ENCODE measurements at places on chromosomes 3 and 15. TPM values are rescaled to one million over a fixed set of nuclear protein-coding genes. Genes with fewer than 3 reads are reported as not detected.

- no peak for DNase-seq
Observed at GRCh38 chr3:56915966-56916586, 114.3 kb upstream of the ARHGEF3 start.

DNA sequence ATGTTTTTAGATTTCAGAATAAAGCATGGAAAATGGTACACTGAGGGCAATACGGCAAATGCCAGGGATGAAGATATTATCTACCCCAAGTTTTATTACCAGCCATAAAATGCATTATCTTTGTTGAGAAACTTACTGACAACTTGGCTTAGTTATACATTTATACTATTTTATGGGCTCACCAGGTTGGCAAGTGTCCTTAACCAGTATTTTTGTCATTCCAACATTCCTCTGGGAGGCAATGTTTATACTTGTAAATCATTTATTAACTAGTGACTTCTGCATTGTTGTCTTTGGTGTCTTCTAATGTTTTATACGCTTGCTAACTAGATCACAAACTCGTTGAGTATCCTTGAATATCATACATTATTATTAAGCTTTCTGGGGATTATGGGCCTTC lies 18.0 kb upstream of the ADGRG7 start:
- no peak for DNase-seq

DNA sequence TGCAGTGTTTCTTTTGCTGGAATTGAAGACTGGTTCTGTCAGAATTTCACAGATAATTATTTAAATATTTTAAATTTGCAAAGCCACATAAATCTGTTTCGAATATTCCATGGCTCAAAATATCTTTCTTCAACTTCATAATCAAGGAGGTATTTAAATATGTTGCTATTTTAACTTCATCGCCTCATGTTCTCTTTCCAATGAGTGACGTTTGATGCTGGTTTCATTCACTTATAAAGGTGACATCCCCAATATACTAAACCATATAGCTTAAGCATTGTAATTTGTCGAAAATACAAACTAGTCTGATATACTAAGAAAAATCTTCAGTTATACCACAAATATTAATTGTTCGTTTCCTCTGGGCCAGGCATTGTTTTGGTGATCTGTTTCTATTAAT lies 22.5 kb downstream of the MBNL1 start:
- no peak for DNase-seq

GRCh38 chr3:2735392-2735894 lies 374.7 kb downstream of the IL5RA start:
- DNase-seq: no peak

DNA sequence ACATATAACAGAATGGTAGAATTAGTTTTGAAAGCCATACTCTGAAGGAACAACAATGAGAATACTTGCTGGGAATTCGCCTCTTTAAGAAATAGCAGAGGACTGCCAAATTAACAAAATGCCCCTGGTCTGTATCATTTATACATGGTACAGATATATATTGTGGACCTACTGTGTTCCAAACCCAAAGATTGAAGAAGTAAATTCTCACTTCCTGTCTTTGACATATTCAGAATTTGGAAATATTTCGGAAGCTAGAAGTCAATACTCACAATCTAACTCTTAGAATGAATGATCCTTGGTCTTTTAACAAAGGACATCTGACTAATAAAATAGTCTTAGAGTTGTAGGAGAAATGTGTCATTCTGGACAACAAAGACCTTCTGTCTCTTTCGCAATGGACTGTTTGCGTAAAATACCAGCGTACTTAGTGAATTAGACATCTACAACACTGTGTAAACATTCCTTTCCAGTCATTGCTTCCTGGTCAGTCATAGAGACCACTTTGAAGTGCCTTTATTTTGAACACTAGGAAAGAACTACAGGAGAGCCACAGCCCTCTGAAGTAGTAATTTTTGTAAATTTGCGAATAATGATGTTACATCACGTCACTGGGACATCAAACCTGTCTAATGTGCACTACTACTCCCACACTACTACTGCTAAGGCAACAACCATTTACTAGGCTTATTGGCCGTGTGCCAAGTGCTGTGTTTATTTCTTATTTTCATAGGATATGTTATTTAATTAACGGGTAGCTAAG lies 68.0 kb downstream of the CHL1 start:
- DNase-seq: peak; percentile 12

- DNase-seq: no peak
Observed at GRCh38 chr3:94416768-94417167, 353.9 kb downstream of the NSUN3 start.

- no peak for DNase-seq
Observed at GRCh38 chr15:89211678-89212170, 9.7 kb downstream of the RLBP1 start.

- DNase-seq: no peak
Observed at GRCh38 chr3:169662132-169662842, 1.2 kb downstream of the MECOM start.

- DNase-seq: peak; percentile 20
Observed at GRCh38 chr3:169666376-169667165, 3.1 kb upstream of the MECOM start.

GRCh38 chr15:69983696-69984265 lies 113.9 kb downstream of the TLE3 start:
- peak; percentile 27 for DNase-seq

DNA sequence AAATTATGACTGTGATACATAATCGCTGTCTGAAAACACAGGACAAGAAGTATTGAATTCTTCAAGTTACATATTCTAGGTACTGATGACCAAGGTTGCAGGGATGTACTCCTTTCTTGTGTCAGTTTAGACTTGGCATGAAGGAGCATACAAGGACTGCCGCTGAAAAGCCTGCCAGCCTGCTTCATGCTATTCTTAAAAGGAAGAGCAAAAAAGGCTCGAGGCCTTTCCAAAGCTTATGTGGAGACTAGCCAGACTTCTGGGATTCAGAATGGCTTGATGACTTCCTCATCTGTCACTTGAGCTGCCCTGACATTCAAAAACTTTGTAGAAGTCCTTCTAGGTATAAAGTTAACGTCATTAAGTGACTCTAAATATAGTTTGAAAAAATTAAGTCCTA lies 92.0 kb downstream of the CADM2 start:
- DNase-seq: no peak

GRCh38 chr3:10428406-10429091 lies 76.8 kb downstream of the ATP2B2 start:
- DNase-seq: no peak

DNA sequence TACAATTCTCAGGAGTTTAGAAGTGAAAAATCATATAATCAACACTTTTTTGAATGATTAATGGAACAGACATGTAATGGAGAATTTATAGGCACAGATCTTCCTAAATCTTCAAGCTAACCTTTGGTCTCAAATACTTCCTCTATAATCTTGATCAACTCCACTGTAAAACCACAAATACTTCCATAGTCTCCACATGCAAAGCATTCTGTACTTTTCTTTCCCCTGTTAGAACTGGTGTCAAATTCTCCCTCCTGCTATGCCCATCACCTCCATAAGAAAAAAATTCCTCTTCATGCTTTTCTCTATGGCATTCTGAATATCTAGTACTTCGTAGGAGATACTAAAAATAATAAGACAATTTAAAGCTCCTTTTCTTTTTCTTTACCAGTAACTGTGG lies 214.3 kb downstream of the ADAMTS9 start:
- no peak for DNase-seq

- no peak for DNase-seq
Observed at GRCh38 chr15:63462088-63462487, 42.3 kb upstream of the USP3 start.

DNA sequence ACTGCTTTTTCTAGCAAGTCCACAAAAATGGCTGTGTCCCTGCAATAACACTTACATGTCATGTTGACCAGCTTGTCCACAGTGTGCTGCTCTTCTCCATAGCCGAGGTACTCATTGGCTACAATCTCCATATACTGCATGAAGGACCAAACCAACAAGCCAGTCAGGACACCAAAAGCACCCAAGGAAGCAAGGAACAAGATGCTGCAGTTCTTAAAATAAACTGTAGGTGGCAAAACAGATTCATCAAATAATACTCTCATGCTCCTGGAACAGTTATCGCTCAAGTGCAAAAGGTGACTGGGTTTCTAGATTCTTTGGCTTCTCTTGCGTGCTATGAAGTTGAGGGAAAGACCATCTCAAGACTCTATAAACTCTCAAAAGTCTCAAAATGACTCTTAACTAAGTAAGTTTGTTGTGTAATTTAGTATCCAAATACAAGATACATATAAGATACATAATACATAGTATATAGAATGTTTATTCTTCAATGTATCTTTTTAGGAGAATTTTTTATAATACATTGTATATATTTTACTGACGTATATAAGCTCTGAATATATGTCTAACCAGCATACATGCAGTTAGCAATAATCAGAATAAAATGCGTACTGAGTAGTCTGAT lies 57.0 kb downstream of the NEK10 start:
- peak; percentile 42 for DNase-seq

DNA sequence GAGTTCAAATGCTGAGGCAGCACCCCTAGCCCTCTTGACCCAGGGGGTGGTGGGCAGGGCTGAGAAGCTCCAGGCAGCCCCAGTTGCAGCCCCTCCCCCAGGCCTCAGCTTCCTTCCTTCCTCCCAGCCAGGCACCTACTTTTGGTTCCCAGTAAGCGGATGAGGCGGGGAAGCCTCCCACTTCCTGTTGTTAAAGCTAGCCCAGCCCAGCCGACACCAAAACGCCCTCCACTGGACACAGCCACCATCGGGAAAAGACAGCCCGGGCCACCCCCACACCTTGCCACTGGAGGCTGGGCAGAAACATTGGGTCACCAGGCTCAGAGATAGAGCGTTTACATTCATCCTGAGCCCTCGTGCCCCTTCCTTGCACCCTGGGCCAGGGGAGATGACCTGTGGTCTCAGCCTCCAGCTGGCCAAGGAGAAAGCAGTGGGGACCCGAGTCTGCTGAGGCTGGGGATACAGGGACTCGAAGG lies 3.5 kb downstream of the DUSP7 start:
- peak; percentile 38 for DNase-seq

DNA sequence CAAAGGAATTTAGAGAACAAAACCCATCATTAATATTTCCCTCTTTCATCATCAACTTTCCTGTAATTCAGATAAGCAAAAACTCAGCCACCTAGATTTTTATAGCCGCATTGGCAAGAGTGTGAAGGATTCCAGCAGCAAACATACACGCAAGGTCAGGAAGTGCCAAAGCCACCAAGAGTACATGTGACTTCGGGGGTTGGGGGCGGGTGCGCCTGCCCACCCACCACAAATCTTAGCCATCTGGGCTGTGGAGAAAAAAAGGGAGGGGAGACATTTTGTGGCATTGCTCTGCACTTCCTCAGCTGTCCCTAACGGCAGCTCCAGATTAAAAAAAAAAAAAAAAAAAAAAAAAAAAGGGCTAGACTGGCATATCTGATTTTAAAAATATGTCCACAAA lies 148.4 kb downstream of the TNIK start:
- no peak for DNase-seq

DNA sequence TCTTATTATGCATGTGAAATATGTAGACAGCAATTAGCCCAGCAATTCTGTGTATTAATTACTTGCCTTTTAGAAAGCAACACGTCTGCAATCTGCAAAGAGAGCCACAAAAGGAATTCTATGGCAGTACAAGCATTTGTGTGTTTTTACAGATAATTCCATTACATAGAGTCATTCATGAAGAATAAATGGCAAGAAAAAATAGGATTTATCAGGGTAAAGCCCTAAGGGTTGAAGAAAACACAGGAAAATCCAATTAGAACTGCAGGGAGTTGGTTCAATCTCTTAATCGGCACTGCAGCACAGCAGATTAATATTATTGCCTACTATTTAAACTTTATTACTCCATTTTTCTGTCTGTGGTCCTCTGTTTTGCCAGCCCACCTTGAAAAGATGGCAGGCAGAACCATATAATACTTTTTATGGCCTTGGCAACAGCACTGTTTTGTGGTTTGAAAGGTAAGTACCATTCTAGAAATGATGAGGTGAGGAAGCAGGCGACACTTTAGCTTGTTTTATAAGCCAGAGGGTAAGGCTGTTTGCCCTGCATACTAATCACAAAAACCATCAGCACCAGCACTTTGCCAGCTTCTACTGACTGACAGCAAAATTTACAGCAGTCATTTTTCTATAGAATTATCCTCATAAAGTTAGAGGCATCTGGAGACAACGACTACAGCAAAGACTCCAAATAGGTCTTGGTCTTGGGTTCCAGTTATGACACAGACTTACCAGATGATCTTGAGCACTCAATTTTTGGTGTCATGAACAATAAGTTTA lies 638.2 kb upstream of the NAALADL2 start:
- DNase-seq: no peak

GRCh38 chr3:187919544-187919943 lies 174.3 kb upstream of the BCL6 start:
- DNase-seq: no peak

- peak; percentile 47 for DNase-seq
Observed at GRCh38 chr15:40054855-40055575, 16.0 kb upstream of the SRP14 start.

Gene AADACL2
- polyA plus RNA-seq: not detected

Gene SNX22
- 0.33 TPM for polyA plus RNA-seq

Gene SPRED1
- 4.5 TPM for polyA plus RNA-seq

Gene ALPK3
- 0.02 TPM for polyA plus RNA-seq

Gene PIGZ
- polyA plus RNA-seq: 1.9 TPM

Gene TNNC1
- 0.19 TPM for polyA plus RNA-seq

Gene ZNF620
- polyA plus RNA-seq: 0.40 TPM

Gene CHRNA7
- polyA plus RNA-seq: 0.38 TPM

Gene CRTAP
- polyA plus RNA-seq: 138 TPM

Gene AQP9
- polyA plus RNA-seq: 0.11 TPM
